ENCODE measurements at places on chromosomes 2 and 18.

DNA sequence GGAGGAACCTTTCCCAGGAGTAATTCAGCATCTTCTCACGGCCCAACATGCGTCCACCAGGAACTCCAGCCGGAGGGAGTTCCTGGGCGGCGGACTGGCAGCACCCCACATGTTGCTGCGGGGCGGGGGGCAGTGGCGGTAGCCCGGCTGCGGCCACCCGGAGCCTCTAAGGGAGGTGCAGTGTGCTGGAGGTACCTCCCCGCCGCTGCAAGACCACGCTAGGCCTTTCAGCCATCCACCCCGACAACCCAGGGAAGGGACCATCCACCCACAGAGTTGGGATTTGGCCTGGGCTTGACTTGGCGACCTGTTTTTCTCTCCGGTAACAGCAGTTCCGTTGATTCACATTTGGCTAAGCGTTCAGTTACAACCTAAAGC, 625 bp downstream of the LYPD6 start:
- no peak for DNase-seq

DNA sequence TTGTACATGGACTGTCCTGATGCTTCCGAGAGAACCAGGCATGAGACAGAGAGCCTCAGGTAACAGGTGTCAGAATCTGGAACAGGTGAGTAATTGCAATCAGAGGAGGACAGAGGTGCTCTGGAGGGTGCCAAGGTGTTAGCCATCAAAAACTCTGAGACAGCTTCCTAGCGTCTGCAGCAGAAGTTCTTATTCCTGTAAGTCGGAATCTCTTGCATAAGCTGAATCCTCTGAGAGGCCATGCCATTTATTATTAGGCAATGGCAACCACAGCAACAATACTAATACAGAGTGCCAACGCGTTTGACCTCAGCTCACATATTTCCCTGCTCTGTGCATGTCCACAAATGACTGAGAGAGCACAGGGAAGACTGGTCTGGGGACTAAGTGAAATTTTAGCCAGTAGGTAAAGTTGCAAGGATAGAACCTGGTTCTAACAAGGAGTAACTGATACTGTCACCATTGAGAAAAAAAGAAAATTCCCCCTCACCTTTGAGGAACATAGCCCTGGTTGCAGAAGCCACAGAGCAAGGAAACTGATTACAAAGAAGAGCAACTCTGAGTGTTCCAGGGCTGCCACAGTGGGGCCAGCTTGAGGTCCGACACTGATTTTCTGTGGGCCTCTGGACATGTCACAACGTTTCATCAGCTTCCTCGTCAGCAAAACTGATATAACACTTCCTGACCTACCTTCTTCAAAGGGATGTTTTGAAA, 55.1 kb upstream of the ACSL3 start:
- DNase-seq = no peak

- DNase-seq = no peak
Measured at GRCh38 chr2:165572151-165572550, 102.7 kb downstream of the CSRNP3 start.

DNA sequence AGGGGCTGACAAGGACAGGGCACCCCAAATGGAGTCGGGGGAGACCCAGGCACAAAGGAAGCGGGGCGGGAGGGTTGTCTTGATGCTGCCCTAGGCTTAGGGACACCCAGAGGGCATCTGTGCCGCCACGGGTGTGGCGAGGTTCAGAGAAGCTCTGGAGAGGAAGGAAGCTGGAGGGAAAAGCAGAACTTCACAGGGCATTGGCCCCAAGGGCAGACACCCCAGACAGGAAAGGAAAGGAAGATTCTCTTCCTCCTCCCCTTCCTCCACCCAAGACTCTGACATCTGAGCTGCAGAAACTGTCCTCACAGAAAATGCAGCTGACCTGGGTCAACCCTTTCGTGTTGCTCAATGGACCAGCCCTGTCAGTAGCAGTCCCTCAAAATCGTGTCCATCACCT, 25.6 kb downstream of the DNMT3A start:
- no peak for DNase-seq

DNA sequence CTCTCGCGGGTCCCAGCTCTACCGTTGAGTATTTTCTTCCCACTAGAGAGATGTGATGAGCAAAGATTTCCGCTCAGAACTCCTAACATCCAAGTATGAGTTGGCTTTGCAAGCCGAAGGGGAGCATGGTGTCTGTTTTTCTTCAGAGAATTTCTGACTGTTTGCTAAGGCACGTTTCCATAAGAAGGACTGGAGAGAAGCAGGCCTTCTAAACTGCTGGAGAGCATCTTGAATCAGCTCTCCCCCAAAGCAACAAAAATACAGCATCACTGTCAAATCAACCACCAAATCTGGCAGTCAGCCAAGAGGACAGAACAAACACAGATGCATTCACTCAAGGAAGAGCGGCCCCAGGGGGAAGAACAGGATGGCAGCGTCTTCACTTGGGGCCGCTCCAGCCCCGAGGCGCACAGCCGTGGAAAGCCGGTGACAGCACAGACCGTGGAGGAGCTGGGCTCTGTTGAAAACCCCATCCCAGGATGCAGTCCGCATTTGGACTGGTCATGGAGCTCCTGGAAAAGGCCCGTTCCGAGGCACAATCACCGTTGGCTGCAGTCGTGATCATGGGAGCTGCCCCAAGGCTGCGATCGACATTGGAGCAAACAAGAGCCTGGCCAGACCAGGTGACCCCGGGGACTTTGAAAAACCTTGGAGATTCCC, 101.4 kb downstream of the NFATC1 start:
- no peak for DNase-seq

- DNase-seq = no peak
Measured at GRCh38 chr2:6071519-6071918, 379.3 kb downstream of the SOX11 start.

DNA sequence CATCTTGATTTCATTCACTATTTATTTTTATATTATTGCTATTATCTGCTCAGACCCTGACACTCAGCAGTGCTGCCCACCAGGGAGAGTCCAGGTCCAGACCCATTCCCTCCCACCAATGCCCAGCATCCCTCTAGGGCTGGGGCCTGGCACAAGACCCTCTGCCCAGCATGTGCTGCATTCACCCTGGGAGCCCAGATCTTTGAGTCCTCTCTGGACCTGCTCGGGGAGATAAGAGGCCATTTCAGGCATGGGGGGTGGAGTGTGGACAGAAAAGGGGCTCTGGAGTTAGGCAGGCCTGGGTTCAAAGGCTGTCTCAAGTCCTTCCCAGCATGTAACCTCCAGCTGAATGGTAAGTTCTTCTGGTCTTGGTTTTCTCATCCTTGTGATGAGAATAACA, 209.6 kb downstream of the CYP26B1 start:
- no peak for DNase-seq

- DNase-seq = no peak
Measured at GRCh38 chr2:232265329-232265728, 113.2 kb upstream of the ALPP start.

DNA sequence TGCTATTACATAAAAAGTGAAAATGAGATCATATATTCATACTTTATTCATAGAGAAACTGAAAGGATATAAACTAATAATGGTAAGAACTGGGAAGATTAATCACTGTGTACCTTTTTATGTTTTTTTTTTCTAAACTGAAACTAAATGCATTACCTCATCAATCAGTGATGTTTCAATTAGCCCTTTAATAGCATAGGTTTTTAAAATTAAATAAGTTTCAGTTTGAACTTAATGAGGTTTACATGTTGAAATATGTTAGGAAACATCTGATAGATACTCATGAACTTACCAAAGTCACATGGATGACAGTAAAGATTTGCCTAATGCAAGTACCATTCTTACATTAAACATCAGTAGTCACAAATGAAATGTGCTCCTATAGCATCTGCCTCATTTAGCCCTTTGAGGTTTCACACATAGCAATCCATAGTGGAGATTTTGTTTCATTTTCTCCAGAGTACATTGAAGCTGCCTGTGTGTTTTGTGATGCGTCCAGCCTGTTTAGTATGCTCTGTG, 8.9 kb downstream of the MAPRE2 start:
- no peak for DNase-seq

DNA sequence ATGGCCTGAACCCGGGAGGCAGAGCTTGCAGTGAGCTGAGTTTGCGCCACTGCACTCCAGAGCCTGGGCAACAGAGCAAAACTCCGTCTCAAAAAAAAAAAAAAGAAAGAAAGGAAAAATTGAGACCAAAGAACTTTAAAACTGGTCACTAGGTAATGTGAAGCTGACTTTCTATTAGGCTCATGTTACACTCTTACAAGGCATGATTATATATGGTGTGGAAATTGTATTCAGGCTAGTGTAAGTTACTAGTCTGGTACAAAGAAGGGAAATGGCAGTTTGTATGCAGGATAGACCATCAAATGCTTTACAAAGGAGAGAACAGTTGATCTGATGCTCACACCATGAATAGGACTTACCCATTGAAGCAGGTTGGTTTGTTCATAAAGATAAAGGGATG, 35.4 kb upstream of the ARMC9 start:
- DNase-seq = no peak

DNA sequence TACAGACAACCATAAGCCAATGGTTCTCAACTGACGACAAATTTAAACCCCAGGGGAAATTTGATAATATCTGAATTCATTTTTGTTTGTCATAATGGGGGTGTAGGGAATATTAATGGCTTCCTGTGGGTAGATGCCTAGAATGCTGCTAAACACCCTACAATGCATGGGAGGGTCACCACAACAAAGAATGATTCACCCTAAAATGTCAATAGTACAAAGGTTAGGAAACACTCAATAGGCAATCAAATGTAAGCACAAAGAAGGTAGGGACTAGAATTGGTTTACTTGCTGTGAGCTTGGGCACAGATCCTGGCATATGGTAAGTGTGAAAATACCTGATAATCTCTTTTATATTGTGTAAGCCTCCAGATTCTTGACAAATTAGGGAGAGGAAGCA, 20.1 kb upstream of the FANCL start:
- no peak for DNase-seq

DNA sequence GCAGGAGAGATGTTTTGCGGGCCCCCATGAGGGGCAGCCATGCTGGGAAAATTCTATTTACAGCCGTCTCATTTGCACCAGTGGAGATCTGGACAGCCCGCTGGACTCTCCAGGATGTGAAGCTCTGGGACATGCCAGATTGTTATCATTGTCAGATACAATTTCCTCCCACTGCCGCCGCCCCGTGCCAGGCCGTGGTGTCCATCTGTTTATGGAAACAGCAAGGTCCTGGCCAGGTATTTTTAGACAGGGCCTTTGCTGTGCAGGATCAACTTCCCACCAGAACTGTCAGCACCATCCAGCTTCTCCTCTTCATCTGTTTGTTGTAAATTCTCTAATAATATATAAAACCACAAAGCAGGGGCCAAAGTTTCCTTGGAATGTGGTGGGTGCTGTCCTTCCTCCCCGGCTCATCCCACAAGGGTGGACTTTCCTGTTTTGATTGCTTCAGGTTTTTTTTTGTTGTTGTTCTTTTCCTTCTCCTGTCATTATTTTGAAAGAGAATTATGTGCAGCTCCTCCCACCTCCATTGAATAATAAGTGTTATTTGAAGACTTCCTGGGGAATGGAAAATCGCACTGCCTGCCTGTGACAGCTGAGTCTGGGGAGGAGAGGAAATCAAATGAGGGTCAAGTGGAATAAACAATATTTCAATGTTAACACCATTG, 398.1 kb downstream of the TNS1 start:
- DNase-seq = no peak

GRCh38 chr2:233746475-233747282, 13.4 kb upstream of the UGT1A1 start:
- DNase-seq = no peak

DNA sequence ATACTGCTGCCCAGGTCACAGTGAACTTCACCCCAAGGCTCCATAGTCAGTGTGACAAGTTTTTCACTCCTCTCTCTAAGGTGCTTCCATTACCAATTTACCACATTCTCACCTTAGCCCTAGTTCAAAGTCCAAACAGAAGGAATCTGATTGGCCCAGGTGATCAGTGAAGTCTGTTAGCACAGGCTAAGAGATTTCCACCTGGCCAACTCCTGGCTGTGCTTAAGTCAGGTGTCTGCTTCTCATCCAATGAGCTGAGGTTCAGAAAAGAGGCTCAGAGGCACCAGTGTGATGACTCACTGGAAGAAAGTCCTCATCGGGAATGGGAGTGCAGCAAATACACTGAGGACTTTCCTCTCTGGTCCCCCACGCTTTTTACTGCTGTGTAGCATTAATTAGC, 164.4 kb upstream of the MGAT5 start:
- DNase-seq = no peak

- peak; percentile 51 for DNase-seq
Measured at GRCh38 chr18:13218368-13218991, at the start of gene LDLRAD4. TSS of gene LDLRAD4 (plus strand) at chr18:13218760.

DNA sequence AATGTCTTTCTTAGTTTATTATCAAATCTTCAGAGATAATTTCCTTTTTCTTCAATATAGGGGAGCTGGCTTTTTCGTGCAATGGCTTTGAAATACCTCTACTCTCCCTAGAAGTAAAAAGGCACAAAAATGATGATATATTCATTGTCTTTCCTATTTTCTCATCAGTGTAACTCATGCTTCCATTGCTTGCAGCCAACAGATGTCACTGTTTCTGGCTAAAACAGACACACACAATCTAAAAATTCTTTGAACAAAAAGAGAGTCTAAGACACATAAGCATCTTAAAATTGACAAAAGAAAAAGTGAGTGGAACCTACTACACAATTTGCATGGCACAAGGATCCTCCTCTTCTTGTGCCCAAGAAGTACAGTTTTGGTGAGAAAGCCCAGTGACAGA, 448.7 kb upstream of the VRK2 start:
- DNase-seq = no peak

- no peak for DNase-seq
Measured at GRCh38 chr2:99571533-99571932, 81.7 kb upstream of the REV1 start.

- no peak for DNase-seq
Measured at GRCh38 chr2:33033606-33034081, 86.9 kb downstream of the LTBP1 start.

DNA sequence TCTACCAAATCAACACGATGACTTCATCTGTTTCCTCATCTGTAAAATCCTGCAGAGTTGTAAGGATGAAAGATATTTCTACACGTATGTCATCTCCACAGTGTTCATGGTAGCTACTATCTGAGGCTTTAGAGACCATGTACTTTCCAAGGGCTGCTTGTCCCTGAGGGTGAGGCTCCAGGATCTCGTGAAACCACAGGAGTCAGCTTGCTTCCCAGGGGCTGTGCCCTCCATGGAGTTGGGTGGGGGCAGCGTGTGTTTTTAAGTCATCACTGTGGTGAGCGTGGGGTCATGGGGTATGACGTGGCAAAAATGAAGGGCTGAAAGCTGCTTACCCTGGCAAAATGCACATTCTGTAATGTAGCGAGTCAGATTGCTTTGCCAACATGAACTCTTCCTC, 81.6 kb downstream of the ASAP2 start:
- no peak for DNase-seq

GRCh38 chr2:181007086-181007837, 26.9 kb downstream of the UBE2E3 start:
- DNase-seq = no peak

All from activated T-cell treated with anti-CD3 and anti-CD28 coated beads, Interleukin-2, amount 50 U/mL, for 48 hours (primary cell).